ENCODE measurements at places on chromosomes 11 and 22. TPM values are rescaled to one million over a fixed set of nuclear protein-coding genes. Genes with fewer than 3 reads are reported as not detected.

The CADM1 gene
- polyA plus RNA-seq = 9.6 TPM

The SHANK3 gene
- 2.8 TPM for polyA plus RNA-seq

The SART1 gene
- 22.4 TPM for polyA plus RNA-seq

The NXPE4 gene
- not detected for polyA plus RNA-seq

The CPT1A gene
- 2.9 TPM for polyA plus RNA-seq

Data from H1 (cell line).